Stimulated activated memory B cell treated with anti-CD40 and anti-IgM and Interleukin-4, amounts not matched to agents 10 μg/mL and 1 μg/mL and 100 μg/mL, for 72 hours (primary cell): ENCODE measurements at places on chromosomes 1 and 21.

DNA sequence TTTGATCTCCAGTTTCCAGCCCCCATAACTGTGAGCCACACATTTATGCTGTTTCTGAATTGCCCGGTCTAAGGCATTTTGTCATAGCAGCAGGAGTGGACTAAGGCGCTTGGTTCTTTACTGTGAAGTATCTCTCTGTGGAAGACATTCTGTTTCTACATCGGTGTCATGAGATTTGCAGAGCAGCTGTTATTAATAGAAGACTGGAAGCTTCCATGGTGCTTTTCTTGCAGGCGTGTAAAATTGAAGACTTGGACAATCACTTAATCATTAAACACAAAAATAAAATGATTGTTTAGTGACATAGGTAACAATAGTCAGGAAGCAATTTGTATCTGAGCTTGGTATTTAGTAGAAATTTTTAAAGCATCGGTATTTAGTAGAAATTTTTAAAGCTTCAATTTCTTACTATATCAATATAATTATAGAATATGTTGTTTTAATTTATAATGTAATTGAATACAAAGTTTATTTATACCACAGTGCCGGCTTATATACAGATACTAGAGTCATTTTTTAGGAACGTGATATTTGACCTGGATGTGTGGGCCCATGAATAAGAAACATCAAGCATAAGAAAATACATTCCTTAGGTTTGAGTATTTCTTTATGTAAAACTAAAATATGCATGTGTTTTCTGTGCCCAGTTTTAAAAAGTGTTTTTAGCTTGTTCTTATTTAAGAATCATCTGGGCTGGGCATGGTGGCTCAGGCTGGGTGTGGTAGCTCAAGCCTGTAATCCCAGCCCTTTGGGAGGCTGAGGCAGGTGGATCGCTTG, 60.6 kb upstream of the COL6A1 start:
- no peak for ATAC-seq

DNA sequence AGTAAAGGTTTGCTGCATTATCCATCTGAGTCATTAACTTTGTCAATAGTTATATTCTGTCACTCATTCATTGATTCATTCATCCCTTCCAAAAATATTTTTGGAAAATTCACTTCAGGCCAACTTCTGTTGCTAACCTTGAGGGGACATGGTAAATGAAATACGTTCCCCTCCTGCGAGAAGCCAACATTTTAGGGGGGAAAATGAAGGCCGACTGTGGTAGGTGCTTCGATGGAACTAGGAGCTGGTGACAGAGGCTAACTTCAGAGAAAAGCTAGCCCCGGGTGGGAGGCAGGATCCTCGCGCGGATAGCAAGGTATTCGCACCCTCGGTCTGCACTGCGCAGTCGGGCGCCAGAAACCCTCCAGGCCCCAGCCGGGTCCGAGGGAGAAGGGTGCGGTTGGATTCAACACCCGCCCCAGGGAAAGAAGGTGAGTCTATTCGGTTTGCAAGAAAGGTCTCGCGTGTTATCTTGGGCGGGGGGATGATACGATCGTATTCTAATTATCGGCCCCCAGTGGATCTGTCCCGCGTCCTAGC, 646 bp upstream of the RRP15 start:
- peak; percentile 2 for ATAC-seq

GRCh38 chr1:70685300-70686286, 274.5 kb downstream of the CTH start:
- ATAC-seq: peak; percentile 67

DNA sequence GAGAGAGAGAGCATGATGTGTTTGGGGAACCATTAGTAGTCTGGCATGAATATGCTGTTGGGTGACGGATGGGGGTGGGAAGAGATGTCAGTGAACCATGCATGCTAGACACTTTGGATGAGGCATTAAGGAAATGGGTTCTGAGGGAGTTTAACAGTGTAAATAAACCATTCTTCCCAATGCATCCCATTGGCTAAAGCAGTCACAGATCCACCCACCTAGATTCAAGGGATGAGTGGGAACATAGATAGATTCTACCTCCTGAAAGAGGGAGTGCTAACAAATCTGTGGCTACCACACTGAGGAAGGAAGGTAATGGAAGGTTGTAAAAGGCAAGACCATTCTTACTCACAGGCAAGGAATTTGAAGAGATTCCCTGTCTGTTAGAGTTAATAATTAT, 129.8 kb upstream of the CACNA1E start:
- ATAC-seq: no peak

GRCh38 chr1:85451236-85451830, 13.6 kb downstream of the DDAH1 start:
- ATAC-seq: no peak

DNA sequence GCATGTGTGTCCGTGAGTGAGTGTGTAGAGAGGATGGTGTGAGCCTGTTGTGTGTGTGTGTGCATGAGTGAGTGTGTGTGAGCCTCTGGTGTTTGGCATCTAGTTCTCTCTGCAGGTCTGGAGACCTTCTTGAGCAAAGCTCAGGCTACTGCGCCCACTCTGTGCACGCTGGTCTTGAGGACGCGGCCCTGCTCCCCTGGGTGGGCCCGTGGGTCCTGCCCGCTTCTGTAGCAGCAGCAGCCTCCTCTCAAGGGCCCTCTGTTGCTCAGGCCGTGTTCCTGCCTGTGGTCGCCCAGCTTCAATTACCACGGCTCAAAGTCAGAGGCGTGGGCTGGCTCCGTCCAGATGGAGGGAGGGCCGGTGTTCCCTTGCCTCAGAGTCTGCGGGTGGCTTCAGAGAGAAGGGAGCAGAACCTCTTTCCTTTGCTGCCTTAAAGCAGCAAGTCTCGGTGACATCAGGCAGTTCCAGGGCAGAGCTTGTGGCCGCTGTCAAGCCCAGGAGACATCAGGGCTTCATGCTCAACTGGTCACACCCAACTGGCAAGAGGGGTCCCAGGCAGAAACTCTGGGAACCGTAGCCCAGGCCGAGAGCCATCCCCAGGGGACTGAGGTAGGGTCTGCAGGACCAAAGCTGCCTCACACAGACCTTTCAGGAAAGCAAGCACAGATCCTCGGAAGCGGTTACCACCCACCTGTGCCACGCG, 270.6 kb upstream of the VAMP3 start:
- no peak for ATAC-seq

DNA sequence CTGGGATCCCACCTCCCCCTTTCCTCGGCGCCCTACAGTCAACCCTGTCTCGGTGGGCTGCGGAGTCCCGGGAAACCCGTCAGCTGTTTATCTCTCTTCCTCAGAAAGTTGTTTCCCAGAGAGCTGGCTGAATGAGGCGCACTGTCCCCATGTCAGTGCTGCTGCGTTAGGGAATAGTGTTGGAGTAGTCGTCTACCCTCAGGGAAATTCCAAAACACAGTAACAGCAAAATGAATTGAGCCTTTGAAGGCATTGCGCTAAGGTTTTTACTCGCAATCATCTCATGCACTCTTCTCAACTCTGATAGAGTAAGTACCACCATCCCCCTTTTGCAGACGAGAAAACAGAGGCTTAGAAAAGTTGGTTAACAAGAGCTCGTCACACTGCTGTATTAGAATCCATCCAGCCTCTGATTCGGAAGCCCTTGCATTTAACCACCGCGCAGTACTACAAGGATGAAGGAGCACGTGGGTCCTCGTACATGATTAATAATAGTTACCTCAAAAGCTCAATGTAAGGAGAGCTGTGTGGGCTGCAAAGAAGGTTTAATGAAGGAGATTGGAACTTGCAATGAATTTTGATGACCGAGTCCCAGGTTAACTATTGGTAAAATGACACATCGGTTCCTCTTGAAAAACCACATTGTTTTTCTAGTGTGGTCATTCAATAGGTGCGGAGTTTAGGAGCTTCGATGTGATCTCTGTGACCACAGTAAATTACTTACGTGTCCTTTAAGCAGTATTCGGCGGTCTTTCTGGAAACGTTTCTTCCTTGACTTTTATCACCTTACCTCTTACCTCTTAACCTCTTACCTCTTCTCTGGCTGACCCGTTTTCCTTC, 788 bp upstream of the EDEM3 start:
- peak; percentile 0 for ATAC-seq
